CD4-positive, CD25-positive, alpha-beta regulatory T cell (primary cell): ENCODE measurements at places on chromosomes 1 and 21.

GRCh38 chr1:226738421-226738994 is 574 bp downstream of the ITPKB start:
- DNase-seq, result peak; percentile 32

- DNase-seq, result peak; percentile 31
Observed at GRCh38 chr1:2801535-2802291, at the start of gene TTC34. TSS of gene TTC34 (minus strand) at chr1:2801693. CDS start at chr1:2800827, 866 bp downstream.

DNA sequence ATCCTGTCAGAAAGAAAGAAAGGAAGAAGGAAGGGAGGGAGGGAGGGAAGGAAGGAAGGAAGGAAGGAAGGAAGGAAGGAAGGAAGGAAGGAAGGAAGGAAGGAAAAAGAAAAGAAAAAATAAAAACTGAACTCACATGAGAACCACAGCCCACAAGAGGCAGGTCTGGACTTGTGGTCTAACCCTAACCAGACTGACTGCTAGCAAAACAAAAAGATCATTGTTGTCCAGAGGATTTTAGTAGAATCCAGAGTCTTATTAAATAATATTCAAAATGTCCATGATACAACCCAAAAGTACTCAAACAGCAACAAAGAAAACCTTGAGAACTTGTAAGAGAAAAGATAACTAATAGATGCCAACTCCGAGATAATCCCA is 4.7 kb upstream of the ITGB2 start:
- DNase-seq, result no peak

DNA sequence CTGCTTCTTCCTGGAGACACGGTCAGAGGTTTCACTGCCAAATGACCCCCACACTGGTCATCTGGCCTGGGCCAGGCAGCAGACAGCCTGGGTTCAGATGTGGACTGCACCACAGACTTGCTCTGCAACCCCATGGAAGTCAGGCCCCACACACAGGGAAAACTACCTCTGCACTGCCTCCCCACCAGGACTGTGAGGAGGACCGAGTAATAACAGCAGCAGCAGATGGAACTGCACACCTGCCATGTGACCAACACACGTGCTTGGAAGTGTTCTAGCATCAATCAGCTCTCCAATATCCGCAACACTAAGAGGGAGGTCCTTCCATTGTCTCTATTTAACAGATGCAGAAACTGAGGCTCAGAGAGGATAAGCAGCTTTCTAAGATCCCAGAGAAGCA is 51.4 kb downstream of the SLC9A1 start:
- no peak for DNase-seq

GRCh38 chr1:104466068-104466467 is 716.4 kb downstream of the AMY1C start:
- DNase-seq, result no peak

GRCh38 chr1:156033011-156033410 is 12.3 kb upstream of the SSR2 start:
- DNase-seq, result no peak

- no peak for DNase-seq
Observed at GRCh38 chr1:32636914-32637645, 13.3 kb downstream of the ZBTB8OS start.

GRCh38 chr1:224592636-224593582 is 23.2 kb upstream of the CNIH3 start:
- no peak for DNase-seq

GRCh38 chr1:18175051-18175450 is 67.5 kb downstream of the IGSF21 start:
- DNase-seq, result no peak

DNA sequence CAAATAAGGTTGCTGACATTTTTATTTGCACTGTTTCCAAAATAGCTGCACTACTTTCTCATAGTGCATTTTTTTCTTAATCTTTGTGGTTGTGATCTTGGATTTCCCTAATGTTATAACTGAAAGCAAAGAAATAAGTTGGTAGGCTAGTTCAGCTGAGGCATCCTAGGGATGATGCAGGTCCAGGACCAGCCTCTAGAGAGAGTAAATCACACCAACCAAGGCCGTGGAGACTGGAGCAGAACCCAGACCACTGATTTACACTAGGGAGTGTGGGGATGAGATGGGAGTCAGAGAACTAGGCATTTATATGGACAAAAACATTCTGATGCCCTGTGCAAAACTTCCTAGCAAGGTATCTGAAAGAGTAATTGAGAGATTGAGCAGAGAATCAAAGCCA is 104.5 kb downstream of the URB2 start:
- no peak for DNase-seq

- no peak for DNase-seq
Observed at GRCh38 chr1:234839663-234840062, 229.7 kb upstream of the IRF2BP2 start.

GRCh38 chr1:168005529-168005928 is 68.7 kb upstream of the MPC2 start:
- no peak for DNase-seq

GRCh38 chr1:206770531-206771337 is at the start of gene IL19:
TSS of gene IL19 (plus strand) at chr1:206770773. CDS start at chr1:206836663, 65,890 bp downstream.
- no peak for DNase-seq

GRCh38 chr21:24705201-24705600 is 902.1 kb downstream of the MRPL39 start:
- no peak for DNase-seq

DNA sequence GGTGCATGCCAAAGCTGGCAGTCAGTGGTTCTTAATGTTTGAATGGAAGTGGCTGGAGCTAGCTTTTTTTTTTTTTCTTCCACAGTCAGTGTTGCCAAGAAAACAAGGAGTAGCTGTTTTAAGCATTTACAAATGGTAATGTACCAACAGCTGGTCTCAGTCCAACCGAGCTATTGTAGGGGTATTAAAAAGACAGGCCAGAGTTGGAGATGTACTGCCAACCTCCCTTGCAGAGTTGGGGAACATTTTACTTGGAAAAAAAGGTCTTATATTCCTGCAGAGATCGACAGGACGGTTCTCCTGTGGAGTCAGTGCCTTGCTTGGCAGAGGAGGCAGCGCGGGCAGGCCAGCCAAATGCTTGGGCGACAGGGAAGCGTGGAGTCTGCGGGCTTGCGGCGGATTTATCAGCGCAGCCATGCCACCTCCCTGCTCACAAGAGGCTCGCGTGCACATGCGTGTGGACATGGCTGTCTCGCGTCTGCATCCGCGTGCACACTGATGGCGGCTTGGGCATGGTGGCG is 338.1 kb downstream of the RPS6KC1 start:
- DNase-seq, result no peak

DNA sequence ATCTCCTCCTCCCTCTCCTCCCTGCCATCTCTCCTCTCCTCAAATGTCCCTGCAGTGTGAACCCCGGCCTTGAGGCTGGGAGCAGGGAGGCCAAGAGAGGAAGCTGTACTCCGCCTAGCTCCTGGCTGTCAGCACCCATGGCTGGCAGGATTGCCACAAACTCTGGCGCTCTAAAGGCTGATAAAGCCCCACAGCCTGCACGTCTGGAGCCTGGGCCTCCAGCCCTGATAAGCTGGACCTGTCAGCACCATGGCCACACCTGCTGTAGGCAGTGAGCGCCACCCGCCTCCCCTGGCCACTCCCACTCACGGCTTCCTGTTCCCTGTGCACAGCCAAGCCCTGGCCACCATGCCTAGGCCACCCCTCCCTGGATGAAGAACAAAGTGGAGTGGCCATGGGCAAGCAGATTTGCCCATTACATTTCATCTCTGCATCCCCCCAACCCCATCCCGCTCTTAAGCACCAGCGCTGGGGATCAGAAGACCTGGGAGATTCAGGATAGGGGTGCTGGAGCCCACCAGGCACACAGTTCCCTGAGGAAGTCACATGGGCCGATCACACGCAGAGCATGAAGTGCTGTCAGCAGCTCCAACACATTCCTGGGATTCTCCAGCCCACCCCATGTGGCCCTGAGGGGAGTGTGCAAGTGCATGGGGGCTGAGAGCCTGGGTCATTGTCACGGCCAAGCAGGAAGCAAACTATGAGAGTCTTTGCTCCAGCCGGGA is 24.2 kb upstream of the NPPB start:
- no peak for DNase-seq

GRCh38 chr1:202316186-202316585 is 25.6 kb downstream of the UBE2T start:
- DNase-seq, result no peak

DNA sequence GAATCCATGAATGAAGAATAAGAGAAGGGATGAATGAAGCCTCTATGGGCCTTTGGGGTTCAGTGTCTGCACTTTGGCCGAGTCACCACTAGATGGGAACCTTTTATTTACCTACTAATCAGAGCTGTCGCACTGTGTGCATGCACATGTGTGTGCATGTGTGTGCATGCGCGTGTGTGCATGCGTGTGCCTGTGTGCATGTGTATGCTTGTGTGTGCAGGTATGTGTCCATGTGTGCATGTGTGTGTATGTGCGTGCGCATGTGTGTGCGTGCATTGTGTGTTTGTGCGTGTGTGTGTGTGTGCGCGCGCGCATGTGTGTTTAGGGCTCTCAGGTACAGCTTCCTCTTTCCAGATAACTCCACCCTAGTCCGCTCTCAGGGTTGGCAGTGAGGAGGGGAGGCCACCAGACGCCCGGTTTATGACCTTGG is 20.4 kb upstream of the UBXN10 start:
- DNase-seq, result no peak

- no peak for DNase-seq
Observed at GRCh38 chr1:229220163-229220846, 50.6 kb upstream of the RAB4A start.

DNA sequence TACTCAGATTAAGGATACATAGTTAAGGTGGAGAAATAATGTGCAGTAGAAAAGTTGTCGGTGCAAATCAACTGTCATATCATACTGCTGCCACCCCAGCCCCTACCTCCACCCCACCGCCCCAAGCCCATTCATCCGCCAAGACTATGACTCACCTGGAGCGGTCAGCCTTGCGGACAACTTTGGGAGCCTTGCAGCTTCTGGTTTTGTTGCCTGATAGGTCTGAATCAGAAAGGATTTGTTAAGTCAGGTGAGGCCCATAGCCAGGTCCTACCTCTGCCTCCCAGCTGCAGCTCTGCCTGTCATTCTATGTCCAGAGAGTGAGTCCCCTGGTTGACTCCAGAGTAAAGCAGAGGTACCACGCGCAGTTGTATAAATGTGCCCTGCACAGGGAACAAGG is 12.6 kb downstream of the C1orf162 start:
- no peak for DNase-seq
